ENCODE measurements at places on chromosomes 7 and 10. TPM values are rescaled to one million over a fixed set of nuclear protein-coding genes. Genes with fewer than 3 reads are reported as not detected.

The HPSE2 gene
- not detected for total RNA-seq

The LAMB4 gene
- not detected for total RNA-seq

The MKX gene
- total RNA-seq = 0.30 TPM

The PRSS37 gene
- total RNA-seq = not detected

The ZNF804B gene
- total RNA-seq = not detected

The DHTKD1 gene
- total RNA-seq = 12.0 TPM

All from activated CD8-positive, alpha-beta memory T cell treated with anti-CD3 and anti-CD28 coated beads for 36 hours (primary cell).